ENCODE measurements at places on chromosomes 3 and 15.

DNA sequence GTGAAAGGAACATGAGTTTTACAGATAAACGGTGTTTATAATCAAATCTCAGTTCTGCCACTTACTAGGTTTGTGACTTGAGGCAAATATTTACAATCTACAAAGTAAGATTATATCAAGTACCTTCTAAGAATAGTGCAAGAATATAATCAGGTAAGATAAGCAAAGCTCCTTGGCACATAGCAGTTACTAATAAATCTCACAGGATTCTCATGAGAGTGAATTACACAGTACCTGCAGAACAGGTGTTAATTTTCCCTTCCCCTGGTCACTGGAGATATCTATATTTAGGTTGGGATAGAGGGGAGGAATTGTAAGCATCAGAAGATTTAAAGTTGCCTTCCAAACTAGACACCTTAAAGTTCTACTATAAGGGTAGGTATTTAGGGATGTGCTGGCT, 53.0 kb downstream of the UBR1 start:
- no peak for DNase-seq

GRCh38 chr15:67188551-67189218, 65.8 kb downstream of the AAGAB start:
- no peak for DNase-seq

GRCh38 chr3:142318331-142318730, 92.9 kb upstream of the GK5 start:
- no peak for DNase-seq

DNA sequence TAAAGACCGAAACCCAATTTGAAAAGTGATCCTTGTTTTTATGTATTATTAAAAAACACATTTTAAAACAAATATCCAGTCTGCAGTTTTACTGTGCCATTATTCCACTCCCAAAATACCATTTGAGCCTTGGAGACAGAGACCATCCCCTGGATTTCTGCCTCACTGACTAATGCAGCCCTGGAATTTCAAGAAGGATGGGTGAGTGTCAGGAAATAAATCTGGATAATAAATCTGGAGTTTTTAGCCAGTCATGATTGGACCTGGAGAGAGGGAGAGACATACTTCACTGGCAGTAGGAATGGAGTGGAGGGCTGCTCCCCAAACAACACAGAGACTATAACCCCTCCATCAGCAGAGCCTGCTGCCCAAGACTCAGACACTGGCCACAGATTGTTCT, 123.3 kb downstream of the MYLK start:
- no peak for DNase-seq

GRCh38 chr3:36733162-36733696, 31.1 kb downstream of the DCLK3 start:
- no peak for DNase-seq

- DNase-seq = no peak
These were observed 12.1 kb downstream of the TMOD3 start for GRCh38 chr15:51841406-51842040.

GRCh38 chr3:59824876-59825275, 775.1 kb upstream of the CFAP20DC start:
- no peak for DNase-seq

- no peak for DNase-seq
These were observed 54.8 kb downstream of the SRGAP3 start for GRCh38 chr3:9194509-9195184.

GRCh38 chr3:8854656-8855055, 85.2 kb upstream of the OXTR start:
- no peak for DNase-seq

GRCh38 chr3:106130384-106131198, 261.8 kb upstream of the CBLB start:
- DNase-seq = no peak

DNA sequence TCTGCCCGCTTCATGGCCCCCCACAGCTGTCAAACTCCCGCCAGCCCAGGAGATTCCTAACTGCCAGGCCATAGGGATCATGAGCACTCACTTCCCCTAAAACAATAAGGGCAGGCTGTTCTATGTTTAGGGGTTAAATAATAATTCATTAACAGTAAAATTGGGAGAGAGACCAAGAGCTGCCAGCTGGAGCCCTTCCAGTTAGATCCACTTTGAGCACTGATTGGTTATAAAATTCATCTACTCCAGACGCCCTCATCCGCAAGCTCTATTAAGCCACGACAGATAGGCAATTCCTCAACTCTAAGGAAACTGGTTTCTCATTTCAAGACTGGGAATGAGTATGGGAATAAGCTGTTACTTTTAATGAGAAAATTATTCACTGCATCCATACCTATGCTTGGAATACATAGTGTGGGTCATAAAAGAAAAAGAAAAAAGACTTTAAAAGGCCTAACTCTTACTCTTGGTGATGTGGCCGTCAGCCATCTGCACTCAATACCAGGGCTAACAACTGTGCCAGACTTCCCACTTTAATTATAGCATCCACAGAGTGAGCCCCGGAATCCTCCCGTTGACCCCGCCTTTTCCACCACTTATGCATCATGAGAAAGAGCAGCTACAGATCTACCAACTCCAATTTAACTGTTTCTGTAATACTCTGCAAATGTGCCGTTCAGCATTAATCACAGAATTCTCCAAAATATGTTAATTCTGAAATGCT, 44.5 kb downstream of the IL17RD start:
- no peak for DNase-seq

GRCh38 chr3:42723219-42723618, 20.6 kb upstream of the HHATL start:
- DNase-seq = no peak

DNA sequence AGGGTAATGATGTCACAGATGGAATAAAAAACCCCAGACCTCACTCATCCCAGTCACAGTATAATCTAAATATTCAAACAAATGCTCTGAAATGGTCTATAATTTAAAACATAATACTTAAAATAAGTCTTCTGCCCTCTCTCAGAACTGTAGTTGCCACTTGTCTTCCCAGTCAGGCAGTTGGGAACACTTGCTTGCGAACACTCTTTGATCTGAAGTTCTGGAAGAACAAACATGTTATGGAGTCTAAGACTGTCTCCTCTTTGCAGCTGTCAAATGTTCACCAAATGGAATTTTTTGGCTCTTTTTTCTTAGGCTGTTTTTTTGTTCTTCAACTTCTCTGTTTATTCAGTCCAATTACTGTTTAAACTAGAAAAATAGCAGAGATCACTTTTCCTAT, 711.1 kb upstream of the GOLIM4 start:
- no peak for DNase-seq

- DNase-seq = no peak
These were observed 92.0 kb downstream of the CADM2 start for GRCh38 chr3:85050821-85051220.

- no peak for DNase-seq
These were observed 34.0 kb upstream of the TBL1XR1 start for GRCh38 chr3:177231242-177231641.

GRCh38 chr15:81768773-81769172, 277.0 kb downstream of the MEX3B start:
- DNase-seq = no peak

DNA sequence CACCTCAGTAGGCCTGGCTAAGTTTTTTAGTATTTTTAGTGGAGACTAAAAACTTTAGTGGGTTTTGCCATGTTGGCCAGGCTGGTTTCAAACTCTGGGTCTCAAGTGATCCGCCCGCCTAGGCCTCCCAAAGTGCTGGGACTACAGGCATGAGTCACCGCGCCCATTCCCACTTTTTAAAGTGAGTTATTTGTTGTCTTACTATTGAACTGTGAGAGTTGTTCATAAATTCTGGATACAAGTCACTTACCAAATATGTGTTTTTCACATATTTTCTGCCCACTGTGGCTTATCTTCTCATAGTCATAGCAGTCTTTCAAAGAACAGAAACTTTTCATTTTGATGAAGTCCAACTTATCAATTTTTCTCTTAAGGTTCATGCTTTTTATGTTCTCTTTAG, 29.9 kb upstream of the SPSB4 start:
- DNase-seq = no peak

DNA sequence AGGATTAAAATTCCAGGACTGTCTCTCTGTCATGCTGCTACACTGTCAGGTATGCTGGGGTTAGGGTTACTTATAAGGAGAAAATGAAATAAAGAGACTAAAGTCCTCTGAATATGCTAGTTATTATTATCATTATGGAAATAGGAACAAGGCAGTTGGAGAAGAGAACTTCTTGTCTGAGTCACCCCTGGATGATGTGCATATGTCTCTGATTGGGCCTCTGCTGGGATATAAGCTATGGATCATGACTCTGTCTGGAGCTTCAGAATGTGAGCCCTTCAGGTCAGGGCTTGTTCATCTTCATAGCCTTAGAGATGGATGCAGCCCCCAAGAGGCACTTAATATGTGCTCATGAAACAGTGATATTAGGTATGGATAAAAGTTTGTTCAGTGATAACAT, 569.6 kb downstream of the EPHB1 start:
- no peak for DNase-seq

GRCh38 chr3:130820976-130821375, 72.9 kb upstream of the ATP2C1 start:
- DNase-seq = no peak

GRCh38 chr3:65252266-65252665, 564.5 kb upstream of the ADAMTS9 start:
- no peak for DNase-seq

- no peak for DNase-seq
These were observed 10.3 kb downstream of the CORO2B start for GRCh38 chr15:68589053-68589452.

GRCh38 chr3:161737171-161737570, 240.6 kb downstream of the OTOL1 start:
- DNase-seq = no peak

DNA sequence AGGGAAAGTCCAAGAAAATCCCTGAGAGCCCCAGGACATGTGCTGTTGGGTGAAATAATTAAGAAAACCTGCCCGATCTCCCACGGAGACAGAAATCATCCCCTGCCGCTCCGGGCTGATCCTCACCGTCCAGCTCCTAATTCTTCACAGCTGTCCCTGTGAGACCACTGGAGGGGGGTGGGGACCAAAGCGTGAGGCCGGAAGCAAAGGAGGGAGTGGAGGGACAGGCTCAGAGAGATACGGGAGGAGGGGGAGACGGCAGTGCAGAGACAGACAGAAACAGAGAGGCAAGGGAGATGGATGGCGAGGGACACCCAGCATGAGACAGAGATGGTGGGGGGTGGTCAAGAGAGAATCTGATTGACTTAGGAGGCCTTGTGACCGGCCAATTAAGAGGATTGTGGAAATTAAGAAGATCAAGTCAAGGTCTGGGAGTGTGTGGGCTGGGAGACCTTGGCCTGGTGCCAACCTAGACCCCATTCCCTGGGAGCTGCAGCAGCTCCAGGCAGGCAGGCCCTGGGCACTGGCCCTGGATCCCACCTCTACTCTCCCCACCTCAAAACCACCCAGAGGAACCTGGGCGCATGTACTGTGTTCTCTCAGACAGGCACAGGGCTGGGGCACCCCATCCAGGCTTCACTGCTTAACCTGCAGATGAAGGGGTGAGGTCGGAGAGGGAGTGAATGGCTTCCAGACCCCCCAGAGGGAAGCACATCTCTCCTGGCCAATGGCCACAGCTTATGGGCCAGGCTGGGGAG, 113.2 kb upstream of the ALDH1A3 start:
- DNase-seq = no peak

- no peak for DNase-seq
These were observed 57.9 kb downstream of the RASA2 start for GRCh38 chr3:141544697-141545096.

GRCh38 chr15:100221471-100222348, 120.1 kb downstream of the ADAMTS17 start:
- no peak for DNase-seq

Data from activated gamma-delta T cell treated with Interleukin-2 at 50 U/mL for 16 hours (primary cell).